ENCODE measurements at places on chromosomes 1 and 21.

DNA sequence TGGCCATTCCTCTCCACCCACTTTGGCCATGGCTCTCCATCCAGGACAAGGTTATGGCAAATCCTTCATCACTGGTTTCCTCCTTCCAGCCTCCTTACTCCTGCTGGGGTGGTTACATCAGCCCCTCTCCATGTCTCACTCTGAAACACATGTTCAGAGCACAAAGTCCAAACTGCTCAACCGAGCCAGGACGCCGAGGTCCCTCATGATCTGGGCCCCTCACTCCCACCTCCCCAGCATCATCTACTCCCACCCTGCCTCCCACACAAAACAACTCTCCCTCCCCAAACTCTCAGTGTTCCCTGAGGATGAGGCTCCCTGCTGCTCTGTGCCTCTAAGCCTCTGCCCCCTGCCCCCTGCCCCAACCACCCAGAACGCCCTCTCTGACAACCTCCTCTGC is 33.3 kb upstream of the ZBTB40 start:
- no peak for DNase-seq

GRCh38 chr1:229101011-229101871 is 169.7 kb upstream of the RAB4A start:
- no peak for DNase-seq

DNA sequence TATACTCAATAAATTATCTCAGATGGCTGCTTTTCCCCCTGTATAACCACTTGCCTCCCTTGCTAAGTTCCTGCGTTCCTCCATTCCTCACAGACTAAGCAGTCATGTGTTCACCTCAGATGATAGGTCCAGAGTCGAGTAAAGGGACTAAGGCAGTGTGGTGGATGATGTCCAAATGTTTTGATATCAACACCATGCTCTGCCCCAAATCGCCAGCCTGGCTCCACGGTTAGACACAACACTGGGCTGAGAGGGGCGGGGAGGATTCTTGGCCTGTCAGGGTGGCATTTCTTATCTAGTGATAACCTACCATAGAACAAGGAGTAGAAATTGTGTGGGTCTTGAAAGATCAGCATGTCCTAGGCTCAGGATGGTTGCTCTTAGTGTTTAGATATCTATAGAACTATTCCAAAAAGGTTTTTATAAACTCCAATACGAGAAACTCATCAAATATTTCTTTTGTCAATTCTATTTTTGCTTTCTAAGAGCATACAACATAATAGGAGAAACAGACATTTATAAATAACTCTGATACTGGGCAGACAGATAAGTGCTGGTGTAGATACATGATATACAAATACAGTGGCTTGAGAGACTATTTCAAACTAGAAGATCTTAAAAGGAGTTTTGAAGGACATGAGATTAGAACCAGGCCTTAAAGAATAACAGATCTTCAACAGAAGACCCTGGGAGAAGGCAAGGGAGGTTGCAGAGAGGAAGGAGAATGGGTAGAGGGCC is 21.5 kb downstream of the GJA5 start:
- no peak for DNase-seq

DNA sequence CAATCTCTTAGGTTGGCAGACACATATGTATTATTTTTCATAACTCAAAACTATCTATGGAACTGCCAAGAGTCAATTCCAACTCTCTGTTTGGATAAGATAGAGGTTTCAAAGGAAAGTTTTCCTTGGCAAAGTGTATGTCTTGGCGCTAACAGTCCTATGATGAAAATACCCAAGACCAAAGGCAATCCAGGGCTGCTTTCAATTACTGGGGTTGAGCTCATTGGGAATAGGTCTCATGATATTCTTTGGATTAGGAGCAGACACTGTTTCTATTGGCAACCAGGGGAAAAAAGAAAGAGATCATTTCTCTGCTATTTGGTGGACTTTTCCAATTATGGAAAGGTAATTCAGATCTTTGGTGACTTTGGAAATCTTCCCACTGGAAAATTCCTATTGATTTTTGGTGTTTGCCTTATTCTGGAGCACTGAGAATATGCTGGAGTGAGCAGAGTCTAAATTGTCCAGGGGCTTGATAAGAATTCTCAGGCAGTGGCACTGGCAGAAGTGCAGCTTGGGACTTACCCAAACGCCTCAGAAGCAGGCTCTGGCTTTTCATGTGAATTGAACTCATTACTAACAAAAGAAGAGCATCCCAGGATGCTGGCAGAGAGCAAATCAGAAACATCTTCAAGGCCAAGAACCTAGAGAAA is 20.4 kb upstream of the PLXNA2 start:
- no peak for DNase-seq

GRCh38 chr1:67270541-67270940 is 37.1 kb upstream of the IL12RB2 start:
- DNase-seq, result no peak

DNA sequence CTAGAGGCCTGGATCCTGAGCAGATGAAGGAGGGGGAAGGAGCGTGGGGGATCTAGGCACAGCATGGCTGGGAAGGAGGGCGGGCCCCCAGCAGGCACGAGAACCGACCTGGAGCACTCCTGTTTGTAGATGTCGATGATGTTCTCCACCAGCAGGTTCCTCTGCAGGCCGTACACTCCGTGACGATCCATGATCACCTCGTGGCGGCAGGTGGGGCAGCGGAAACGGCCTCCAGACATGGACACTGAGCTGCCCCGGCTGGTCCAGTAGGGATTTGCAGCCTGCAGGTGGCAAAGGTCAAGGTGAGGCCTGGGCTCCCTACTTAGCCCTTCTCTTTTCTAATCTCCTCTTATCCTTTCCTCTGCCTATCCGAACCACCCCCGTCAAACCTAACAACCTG is 1.3 kb downstream of the TRIM63 start:
- no peak for DNase-seq

GRCh38 chr1:22739648-22740385 is 29.2 kb downstream of the EPHB2 start:
- no peak for DNase-seq

- no peak for DNase-seq
These were observed 22.6 kb downstream of the KCNK1 start for GRCh38 chr1:233636503-233636877.

GRCh38 chr1:154878371-154879037 is 8.4 kb upstream of the KCNN3 start:
- peak; percentile 85 for DNase-seq

DNA sequence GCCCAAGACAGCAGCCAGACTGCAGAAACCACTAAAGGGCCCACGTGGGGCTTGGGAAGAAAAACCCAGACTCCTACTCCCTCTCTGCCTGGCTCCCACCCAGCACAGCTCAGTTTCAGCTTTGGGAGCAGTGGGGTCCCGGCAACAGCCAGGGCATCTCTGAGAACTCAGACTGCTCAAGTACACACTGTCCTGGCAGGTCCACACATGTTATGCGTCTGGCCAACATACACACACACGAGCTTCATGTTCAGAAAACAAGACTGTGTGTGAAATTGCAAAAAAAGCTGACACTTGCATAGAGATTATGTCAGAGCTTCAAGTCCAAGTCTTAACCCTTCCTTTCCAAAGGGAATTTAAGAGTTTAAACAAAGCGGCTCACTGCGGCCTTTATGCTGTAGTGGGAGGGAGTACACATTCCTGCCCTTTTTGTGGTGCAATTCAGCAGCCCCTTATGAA is 136.6 kb upstream of the CD34 start:
- no peak for DNase-seq

- no peak for DNase-seq
These were observed 23.6 kb downstream of the OPTC start for GRCh38 chr1:203517426-203518110.

DNA sequence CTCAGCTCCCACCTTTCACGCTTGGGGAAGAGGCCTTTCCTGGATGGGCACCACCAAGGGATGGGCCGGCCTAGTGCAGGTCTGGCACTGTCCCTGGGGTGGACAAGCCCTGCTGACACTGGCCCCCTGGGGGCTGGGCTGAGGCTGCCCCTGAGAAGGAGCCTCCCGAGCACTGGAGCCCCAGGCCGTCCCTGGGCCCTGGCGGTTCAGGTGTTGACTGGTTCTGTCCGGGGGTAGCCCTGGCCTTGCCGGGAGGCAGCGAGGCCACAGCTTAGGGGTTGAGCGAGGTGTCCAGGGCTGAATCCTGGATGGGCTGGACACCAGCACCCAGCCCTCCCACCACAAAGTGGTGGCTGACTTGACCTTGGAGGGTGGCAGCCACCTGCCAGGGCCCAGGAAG is 49.7 kb upstream of the ACTRT2 start:
- no peak for DNase-seq

GRCh38 chr1:203660069-203660468 is 33.4 kb downstream of the ATP2B4 start:
- no peak for DNase-seq

DNA sequence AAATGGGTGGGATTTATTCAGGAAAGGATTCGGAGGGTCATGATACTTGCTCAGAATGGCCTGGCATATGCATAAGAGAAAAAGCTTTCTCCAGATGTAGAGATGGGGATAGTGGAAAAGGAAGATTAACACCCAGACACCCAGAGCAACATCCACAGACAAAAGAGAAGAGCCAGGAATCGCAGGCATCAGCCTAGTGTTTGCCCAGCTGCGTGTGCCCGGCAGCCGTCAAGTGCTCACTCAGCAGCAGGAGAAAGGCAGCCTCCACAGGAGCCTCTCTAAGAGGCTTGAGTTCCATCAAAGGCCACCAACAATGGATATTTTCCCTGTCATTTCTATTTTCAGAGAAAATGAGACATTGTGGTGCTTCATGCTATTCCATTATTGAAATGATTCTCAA is 54.7 kb downstream of the NTPCR start:
- no peak for DNase-seq

GRCh38 chr1:14725695-14726094 is 127.2 kb downstream of the KAZN start:
- no peak for DNase-seq

DNA sequence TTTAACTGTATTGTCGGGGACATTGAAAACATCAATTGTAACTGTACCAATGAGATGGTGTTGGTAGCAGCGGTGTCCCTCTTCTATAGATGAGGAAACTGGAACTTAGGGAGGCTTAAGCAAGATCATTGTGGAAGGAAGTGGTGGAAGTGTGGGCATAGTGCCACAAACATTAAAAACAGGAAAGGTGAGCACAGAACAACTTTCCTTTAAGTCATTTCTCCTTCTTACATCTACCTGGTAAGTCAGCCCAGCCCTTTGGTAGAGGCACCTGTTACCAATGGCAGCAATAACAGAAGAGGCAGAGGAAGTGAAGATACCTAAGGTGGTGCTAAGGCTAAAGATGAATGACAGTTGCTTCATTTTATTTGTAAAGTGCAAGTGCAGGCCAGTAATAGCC is 12.0 kb upstream of the CTSS start:
- DNase-seq, result no peak

DNA sequence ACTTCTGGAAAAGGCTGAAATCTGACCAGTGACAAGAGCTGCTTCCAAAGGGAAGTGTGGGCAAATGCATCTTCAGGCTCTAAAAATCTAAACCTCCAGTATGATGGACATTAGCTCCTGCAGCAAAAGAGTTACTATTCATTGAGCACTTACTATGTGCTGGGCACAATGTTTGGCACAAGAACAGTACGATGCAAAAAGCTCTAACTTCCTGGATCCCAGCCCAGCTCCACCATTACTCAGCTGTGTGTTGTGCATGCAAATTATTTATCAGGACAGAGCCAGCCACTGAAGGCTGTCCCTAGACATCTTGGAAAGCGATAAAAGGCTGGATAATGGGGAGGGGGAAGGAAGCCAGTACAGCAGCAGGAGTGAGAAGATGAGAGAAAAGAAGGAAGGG is 143.5 kb downstream of the ELAVL4 start:
- no peak for DNase-seq

DNA sequence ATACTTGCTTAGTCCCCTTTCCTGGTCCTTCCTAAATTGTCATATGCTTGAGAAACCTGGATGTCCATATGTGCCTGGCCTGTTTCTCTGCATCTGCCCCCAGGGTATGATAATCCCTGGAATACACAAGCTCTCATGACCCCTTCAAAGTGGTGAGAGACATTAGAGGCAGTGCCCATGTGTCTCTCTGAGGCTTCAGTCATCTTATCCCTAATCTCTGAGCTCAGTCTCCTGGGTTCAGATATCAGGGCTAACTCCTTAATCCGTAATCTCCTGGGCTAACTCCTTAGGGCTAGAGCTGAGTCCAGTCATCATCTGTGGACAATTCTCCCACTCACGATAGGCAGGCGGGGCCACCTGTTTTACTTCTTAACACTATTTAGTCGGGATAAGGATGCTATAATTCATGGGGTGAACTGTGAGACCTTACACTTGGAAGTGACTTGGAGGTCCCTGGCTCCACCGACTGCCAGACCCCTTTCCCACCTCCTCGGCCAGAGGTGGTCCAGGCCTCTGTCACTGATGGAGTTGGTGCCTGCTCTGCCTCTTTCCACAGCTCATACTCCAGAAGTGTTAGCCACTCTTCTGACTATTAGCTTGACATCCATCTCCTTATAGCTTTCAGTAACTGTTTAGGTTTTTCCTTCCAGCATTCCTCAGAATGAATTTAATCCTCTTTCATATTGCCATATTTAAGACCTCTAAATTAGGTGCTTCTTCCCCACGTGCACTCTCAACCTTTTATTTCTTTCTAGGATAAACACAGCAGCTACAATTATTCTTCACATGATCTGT is 22.7 kb downstream of the CCN1 start:
- DNase-seq, result no peak

- no peak for DNase-seq
These were observed 11.9 kb downstream of the FGGY start for GRCh38 chr1:59308839-59309238.

DNA sequence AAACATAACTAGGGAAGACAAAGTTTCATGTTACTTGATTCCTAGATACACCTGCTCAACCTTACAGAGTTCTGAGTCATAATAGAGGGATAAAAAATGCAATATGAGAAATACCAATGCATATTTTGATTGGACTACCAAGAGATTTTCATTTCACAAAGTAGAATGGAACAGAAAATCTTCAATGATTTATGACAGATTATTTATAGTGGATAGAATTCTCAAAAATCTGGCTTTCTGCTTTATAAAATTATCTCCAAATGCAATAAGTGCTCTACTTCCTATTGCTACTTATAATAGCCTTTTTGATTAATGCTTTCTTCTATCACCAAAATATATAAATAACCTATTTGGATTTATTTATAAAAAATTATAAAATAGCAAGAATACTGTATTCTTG is 18.9 kb upstream of the ATP6V1G3 start:
- no peak for DNase-seq

- DNase-seq, result no peak
These were observed 304.8 kb downstream of the BRINP3 start for GRCh38 chr1:190172651-190173430.

- DNase-seq, result no peak
These were observed 4.7 kb downstream of the SLC35E2B start for GRCh38 chr1:1687846-1688245.

- DNase-seq, result no peak
These were observed 32.6 kb downstream of the ATP1B1 start for GRCh38 chr1:169138866-169139670.

DNA sequence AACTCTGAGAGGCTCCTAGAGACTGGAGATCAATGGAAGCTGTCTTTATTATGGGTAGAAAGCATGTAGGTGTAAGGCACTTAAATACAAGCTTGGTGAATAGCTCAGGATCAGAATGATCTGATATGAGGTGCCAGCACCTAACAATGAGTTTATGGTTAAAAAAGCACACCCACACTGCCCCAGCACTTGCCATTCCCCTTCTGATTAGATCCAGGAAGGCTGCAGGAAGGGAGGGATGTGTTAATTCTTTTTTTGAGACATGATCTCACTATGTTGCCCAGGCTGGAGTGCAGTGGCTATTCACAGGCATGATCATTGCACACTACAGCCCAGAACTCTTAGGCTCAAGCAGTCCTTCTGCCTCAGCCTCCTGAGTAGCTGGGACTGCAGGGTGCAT is 71.8 kb upstream of the IVNS1ABP start:
- DNase-seq, result no peak

Measured in activated T-cell treated with anti-CD3 and anti-CD28 coated beads, Interleukin-2, amount 50 U/mL, for 24 hours (primary cell).